ENCODE measurements at places on chromosomes 1 and 21. TPM values are rescaled to one million over a fixed set of nuclear protein-coding genes. Genes with fewer than 3 reads are reported as not detected.
A peak's percentile ranks its signal among the peaks of the same experiment; 100 is the strongest.

GRCh38 chr1:155698382-155699038 lies 9.6 kb downstream of the DAP3 start:
- ATAC-seq = no peak

Gene TRIM33
- total RNA-seq = 50.9 TPM

DNA sequence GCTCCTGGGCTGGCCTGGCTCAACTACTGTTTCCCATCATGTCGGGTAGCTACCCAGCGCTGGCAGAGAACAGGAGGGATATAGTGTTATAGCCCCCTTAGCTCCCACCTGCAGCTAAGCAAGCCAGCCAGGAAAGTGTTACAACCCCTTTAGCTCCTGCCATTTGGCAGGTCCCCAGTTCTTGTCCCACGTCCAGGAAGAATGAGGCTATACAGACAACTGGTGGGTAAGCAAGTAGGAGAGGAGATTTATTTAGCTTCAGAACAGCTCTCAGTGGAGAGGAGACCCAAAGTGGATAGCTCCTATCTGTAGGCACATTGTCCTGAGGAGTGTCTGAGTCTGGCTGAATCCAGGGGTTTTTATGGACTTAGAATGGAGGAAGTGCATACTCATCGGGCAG lies 741.1 kb upstream of the B3GALT2 start:
- ATAC-seq = no peak

Gene LCE6A
- total RNA-seq = not detected

Gene OR6N1
- total RNA-seq = 0.16 TPM

- no peak for ATAC-seq
Observed at GRCh38 chr1:234507626-234508387, 28.8 kb upstream of the TARBP1 start.

GRCh38 chr1:211490038-211490678 lies 1.8 kb downstream of the RD3 start:
- no peak for ATAC-seq

GRCh38 chr1:32997381-32997891 lies 32.8 kb upstream of the RNF19B start:
- peak; percentile 52 for ATAC-seq

Gene EXOC8
- 17.7 TPM for total RNA-seq

- no peak for ATAC-seq
Observed at GRCh38 chr1:168693872-168694238, 35.2 kb downstream of the DPT start.

- ATAC-seq = peak; percentile 69
Observed at GRCh38 chr1:109091078-109091838, 694 bp downstream of the TMEM167B start.

Gene FAM78B
- total RNA-seq = 6.6 TPM

DNA sequence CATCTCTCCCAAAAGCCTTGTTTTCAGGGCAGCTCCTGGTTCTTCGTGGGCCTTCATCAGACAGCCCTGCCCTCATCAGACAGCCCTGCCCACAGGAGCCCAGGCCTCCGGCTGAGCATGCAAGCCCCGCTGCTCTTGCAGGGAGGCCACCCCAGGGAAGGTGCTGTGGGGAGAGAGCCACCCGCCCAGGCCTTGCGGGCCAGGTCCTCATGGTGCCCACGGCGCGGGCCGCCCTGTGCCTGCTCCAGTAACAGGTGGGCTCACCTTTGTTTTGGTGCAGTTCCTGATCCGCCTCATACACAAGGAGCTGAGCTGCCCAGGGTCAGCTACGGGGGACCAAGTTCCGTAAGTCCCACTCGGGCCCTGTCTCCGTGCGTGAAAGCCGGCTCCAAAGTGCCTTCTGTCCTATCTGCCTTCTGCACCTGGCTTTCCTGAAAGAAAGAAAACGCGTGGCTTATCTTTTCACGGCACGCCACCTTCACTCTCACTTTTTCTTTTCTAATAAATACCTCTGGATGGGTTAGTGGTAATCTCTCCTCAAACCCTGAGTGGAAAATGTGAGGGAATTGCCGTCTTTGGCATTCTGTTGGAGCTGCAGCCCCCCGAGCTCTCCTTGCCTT lies 65.9 kb downstream of the SLC37A1 start:
- ATAC-seq = no peak

DNA sequence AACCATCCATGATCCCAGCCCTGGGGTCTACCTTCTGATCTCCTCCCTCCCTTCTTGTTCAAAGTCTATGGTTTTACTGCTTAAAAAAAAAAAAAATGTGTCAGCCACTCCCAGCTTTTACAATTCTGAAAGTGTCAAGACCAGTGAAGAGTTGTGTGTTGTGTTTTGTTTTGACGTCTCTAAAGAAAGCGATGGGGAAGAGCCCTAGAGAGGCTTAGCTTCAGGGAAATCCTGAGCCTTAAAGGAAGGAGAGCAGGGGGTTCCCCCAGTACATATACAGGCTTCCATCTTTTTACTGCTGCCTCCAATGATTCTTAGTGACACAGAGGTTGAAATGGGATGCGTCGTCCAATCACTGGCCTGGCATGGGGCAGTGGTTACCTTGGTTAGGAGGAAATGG lies 13.9 kb upstream of the FMOD start:
- ATAC-seq = no peak

GRCh38 chr1:205923651-205924459 lies 19.4 kb downstream of the SLC26A9 start:
- no peak for ATAC-seq

GRCh38 chr1:209516771-209517680 lies 66.5 kb upstream of the CAMK1G start:
- ATAC-seq = no peak

- no peak for ATAC-seq
Observed at GRCh38 chr21:26686278-26686677, 113.2 kb upstream of the CYYR1 start.

GRCh38 chr21:42546433-42546832 lies 32.8 kb downstream of the SLC37A1 start:
- no peak for ATAC-seq

GRCh38 chr1:68231627-68232288 lies 565 bp downstream of the WLS start:
- ATAC-seq = peak; percentile 50

DNA sequence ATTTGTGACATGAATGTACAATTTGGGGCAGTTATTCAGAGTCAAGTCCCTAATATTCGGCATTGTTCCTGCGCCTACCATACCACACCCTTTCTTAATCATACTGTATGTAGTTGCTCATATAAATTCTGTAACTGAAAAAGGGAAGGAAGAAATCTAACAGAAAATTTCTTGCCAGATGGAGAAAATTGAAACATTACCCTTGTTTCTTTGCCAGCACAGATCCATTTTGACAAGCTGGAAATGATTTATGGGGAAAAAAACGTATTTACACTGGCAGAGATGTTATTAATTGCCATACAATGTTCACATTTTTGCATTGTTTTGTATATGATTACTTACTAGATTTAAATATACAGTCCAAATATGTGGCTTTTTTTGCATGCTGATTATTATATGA lies 363.8 kb upstream of the PKN2 start:
- no peak for ATAC-seq

DNA sequence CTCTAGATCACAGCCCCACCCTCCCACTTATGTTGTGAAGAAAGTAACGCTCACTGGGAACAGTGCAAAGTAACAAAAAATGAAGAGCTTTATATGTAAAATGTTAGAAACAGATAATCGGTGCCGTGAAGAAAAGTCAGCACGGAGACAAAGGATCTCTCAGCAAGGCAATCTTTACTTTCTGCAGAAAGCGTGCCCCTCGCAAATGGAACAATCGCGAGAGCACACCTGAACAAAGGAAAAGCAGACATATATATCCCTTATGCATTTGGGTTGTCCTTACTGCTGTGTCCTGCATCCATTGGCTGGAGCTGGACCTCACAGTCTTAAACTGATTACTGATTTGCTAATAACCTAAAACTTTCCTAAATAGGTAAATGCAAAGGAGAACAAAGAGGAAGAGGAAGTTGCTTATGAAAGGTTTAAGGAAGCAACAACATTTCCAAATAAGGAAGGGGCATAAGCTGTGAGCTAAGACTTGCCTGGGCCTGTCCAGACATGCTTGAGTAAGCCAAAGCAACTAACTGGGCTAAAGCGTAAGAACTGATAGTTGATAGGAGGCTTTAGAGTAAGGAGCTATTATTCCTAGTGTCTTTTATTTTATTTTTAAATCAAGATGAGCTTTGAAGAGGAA lies 89.7 kb downstream of the GTF2B start:
- no peak for ATAC-seq

GRCh38 chr21:15240848-15241247 lies 176.0 kb upstream of the NRIP1 start:
- ATAC-seq = peak; percentile 66

- ATAC-seq = peak; percentile 46
Observed at GRCh38 chr1:62903522-62903921, 119.6 kb downstream of the ATG4C start.

Gene OLIG2
- total RNA-seq = 0.30 TPM

Gene IRF6
- total RNA-seq = 0.11 TPM

DNA sequence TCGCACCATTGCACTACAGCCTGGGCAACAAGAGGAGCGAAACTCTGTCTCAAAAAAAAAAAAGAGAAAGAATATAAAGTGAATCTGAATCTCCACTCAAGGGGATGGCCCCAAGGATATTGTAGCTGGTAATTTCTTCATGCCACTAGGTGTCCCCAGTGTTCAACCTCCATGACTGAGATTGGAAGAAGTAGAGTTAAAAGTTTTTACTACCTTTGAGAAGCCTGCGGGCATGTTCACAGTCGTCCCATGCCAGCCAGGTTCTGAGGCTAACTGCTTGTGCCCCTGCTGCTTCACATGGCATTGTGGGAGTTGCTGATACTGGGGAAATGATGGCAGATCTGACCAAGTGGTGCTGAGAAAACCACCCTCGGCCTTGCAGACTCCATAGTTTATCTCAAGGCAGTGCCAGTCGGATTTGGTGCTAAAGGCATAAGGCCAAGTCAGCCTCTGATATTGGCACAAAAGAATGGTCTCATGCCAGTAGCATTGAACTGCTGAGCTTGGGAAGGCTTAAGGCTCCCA lies 10.8 kb upstream of the SHISA4 start:
- ATAC-seq = no peak

Gene TCEA3
- total RNA-seq = 1.6 TPM

DNA sequence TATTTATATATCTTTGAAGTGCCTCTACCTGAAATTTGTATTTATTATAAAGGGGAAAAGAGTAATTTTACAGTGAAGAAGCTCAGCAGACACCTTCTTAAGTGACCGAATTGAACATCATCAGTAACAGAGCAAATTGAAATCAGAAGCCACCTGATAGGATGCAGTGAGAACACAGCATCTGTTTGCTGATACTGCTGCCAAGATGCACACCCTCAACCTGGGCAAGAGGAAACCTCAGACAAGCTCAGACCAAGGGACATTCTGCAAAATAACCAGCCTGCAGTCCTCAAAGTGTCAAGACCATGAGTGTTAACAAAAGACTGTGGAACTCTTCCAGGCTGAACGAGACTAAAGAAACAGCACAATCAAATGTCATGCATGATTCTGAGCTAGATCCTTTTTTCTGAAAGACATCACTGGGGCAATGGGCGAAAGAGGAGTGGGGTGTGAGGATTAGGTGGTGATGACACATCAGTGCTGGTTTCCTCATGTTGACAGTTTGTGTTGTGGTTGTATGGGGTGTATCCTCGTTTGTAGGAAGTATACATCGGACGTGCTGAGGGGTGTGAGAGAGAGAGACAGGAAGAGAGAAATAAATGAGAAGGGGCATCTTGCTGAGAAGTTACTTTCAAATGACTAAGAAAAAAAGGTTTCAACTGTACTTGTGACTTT lies 103.7 kb downstream of the ABCA4 start:
- ATAC-seq = no peak

Gene DYNLT5
- not detected for total RNA-seq

Gene PCAT6
- total RNA-seq = 3.6 TPM

GRCh38 chr21:36641886-36642285 lies 57.0 kb upstream of the SIM2 start:
- ATAC-seq = no peak

- no peak for ATAC-seq
Observed at GRCh38 chr21:39681257-39681656, 63.7 kb upstream of the IGSF5 start.
